ENCODE measurements at places on chromosomes 7 and 10. TPM values are rescaled to one million over a fixed set of nuclear protein-coding genes. Genes with fewer than 3 reads are reported as not detected.

Gene PIK3CG
- polyA plus RNA-seq, result 2.1 TPM

DNA sequence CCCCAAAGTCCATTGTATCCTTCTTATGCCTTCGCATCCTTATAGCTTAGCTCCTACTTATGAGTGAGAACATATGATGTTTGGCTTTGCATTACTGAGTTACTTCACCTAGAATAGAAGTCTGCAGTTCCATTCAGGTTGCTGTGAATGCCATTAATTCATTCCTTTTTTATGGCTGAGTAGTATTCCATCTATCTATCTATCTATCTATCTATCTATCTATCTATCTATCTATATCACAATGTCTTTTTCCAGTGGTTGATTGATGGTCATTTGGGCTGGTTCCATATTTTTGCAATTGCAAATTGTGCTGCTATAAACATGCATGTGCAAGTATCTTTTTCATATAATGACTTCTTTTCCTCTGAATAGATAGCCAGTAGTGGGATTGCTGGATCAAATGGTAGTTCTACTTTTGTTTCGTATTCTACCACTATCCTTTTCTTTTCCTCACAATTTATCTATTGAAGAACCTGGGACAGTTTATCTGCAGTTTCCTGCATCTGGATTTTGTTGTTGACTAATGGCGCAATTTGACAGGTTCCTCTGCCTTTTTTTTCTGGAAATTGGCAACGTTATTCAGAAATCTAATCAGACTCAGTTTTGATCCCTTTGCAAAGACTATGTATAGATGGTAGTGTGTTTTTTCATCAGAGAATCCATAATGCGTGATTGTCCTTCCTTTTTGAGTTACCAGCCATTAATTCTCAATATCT lies 287.2 kb downstream of the ARL4A start:
- no peak for DNase-seq

DNA sequence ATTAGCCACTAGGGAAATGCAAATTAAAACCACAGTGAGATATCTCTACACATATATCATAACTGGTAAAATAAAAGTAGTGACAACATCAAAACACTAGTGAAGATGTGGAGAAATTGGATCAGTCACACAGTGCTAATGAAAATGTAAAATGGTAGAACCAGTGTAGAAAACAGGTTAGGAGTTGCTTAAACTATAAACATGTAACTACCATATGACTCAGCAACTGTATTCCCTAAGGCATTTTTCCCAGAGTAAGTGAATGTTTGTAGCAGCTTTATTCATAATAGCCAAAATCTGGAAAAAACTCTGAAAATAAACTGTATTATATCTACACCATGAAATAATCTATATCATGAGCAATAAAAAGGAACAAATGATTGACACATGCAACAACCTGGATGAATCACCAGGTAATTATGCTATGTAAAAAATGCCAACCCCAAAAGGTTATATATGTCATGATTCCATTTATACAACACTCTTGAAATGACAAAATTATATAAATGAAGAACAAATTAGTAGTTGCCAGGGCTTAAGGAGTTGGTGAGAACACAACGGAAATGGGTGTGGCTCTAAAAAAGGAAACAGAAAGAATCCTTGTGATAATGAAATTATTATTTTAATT lies 22.8 kb downstream of the SLC25A40 start:
- no peak for DNase-seq

DNA sequence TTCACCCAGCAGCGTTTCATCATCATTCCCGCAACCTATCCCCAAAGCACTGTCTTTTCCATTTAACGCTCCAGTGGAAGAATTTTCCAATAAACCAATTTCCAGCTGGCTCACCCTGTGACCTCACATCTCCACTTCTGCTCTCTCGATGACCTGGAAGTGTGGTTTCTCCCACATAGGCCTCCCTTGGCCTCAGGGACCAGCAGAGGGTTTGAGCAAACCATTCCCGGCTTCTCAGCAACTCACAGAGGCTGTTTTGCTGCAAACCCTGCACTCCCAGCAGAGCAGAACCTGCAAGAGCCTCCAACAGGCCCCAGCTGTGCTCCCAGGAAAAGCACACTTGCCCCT lies 523.0 kb upstream of the FOXK1 start:
- no peak for DNase-seq

DNA sequence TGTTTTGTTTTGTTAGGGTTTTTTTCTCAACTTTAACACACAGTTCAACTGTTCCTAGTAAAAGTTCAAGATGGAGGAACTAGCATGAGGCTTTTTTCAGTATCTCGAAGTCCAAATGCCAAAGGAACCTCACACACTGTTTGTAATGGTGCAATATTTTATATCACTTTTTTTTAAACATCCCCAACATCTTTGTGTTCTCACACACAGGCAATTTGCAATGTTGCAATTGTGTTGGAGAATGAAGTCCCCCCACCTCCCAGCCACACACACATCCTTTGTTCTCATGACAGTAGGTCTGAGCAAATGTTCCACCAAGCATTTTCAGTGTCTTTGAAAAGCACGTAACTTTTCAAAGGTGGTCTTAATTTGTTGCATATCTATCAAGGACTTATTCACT lies 120.9 kb downstream of the TWIST1 start:
- DNase-seq, result no peak

DNA sequence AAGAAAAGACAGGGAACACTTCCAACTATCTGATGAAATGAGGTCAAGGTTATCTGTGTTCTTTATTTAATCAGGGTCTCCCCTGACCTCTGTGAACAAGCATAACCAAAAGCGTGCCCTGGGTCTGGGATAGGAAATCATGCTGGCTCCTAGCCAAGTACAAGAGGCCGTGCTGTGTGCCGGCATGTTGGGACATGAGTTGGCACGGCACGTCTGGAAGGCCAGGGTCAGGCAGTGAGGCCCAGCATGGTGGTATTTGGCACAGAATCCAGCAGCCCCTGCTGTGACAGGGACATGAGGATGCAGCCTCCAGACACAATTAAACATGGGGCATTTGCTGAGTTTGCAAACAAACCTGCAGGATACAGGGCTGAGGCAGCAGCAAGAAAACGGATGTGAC lies 320.4 kb downstream of the PLXNA4 start:
- no peak for DNase-seq

- no peak for DNase-seq
Observed at GRCh38 chr10:5317547-5318107, 47.1 kb upstream of the UCN3 start.

All from right renal pelvis (tissue), 4 donors.